ENCODE measurements at places on chromosomes 2 and 18.

GRCh38 chr2:132790207-132790785, 120.3 kb upstream of the LYPD1 start:
- DNase-seq, result no peak

- DNase-seq, result no peak
These were observed 678.0 kb downstream of the ZEB2 start for GRCh38 chr2:143841935-143842334.

GRCh38 chr2:232126301-232127099, 165.0 kb downstream of the DIS3L2 start:
- DNase-seq, result no peak

DNA sequence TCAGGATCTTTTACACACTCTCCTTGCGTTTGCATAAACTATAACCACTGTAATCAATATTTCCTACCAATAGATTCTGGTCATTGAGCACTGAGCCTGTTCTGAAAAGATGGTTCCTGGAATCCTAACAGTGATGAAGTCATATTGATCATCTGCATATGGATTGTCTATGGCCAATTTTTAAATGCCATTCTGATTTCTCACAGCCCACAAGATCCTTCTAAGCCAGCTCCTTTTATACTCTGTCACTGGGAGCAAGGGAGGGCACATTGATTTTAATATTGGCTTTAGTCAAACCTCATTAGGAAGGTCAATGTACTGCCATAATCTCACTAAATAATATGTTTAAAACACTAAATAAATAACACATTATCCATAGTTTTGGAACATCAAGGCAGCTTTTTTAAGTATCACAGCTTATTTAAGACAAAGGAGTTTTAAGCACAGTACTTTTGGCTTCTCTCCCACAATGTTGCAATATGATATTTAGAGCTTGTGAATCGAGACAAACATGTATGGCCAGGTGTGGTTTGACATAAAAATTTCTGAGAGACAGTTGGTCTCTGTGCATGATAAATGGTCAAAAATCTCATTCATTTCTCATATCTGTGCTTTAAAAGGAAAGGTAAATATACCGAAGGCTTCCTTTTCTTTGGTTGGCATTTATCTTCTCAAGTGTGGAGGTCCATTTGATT, 267.3 kb downstream of the MTX2 start:
- no peak for DNase-seq

DNA sequence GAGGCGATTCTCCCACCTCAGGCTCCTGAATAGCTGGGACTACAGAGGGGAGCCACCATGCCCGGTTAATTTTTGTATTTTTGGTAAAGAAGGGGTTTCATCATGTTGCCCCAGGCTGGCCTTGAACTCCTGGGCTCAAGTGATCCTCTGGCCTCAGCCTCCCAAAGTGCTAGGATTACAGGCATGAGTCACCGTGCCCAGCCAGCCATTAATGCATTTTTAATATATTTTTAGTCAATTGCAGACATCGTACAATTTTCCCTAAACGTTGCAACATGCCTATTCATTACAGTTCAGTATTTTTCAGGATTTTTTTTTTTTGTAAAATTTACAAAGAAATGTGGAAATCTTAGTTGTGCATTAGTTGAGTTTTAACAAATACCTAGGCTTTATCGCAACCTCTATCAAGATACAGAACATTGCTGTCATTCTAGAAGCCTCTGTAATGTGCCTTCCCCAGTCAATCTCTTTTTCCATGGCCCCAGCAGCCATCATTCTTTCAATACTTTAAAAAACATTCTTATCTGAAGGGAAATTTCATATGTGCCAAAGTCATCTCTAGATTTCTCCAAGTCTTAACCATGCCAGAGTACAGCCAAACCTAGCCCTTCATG, 14.7 kb downstream of the NABP1 start:
- no peak for DNase-seq

DNA sequence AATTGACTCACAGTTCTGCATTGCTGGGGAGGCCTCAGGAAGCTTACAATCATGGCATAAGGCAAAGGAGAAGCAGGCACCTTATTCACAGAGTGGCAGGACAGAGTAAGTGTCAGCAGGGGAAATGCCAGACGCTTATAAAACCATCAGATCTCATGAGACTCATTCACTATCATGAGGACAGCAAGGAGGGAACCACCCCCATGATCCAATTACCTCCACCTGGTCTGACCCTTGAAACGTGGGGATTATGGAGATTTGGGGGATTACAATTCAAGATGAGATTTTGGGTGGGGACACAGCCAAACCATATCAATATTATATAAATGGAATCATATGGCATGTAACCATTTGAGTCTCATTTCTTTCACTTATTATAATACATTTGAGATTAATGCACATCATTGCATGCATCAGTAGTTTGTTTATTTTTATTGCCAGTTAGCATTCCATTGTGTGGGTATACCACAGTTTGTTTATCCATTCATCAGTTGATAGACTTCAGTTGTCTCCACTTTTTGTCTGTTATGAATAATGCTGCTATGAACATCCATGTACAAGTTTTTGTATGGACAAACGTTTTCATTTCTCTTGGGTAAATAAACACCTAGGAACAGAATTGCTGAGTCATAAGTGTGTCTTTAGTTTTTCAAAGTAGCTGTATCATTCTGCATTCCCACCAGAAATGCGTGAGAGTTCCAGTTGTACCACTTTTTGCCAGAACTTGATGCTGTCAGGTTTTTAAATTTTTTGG, 5.8 kb upstream of the SRBD1 start:
- DNase-seq, result no peak

DNA sequence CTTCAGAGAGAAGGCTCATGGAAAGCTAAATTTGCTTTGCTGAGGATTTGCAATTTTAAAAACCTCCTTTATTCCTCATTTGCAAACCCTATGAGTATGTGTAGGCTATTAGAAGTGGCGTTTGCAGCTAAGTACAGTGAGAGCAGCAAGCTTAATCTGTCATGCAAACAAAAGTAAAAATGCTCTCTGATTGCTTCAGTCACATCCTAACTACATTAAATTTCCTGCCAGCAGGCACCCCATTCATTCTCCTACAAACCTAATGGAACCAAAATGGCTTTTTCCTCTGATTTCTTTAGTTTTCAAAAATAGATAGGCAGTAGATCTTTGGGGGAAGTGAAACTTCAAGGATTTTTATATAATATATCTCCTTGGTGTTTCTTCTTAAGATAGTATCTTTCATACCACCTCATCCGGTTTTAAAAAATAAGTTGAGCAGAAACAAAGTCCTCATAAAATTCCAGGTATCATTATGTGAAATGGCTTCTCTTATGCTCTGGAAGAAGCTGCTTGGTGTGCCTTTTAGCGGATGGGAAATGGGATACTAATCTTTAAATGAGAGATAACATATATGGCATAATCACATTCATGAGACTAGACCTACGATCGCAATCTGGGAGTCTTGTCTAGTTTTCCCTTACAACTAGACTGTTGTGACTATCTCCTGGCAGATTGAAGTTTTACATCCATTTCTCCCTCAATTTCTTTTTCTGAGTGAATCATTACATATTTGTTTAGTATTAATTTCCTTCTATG, 49.1 kb downstream of the CLIP4 start:
- no peak for DNase-seq

DNA sequence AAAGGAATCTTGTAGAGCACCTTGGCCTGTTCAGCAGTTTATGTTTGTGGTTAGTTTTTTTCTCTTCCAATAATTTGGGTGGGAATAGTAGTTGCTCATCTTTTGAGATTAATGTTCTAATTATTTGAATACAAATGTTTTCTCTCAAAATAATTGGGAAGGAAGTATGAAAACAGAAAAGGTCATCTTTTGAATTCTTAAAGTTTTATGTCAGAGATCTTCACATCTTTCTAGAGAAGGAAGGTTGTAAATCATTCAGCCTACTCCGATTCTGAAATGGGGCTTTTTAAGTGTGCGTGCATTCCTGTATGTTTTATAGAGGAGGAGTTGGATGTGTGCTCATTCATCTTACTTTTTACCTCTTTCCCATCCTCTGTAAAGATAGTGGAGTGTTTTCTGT, 29.0 kb downstream of the GRHL1 start:
- no peak for DNase-seq

DNA sequence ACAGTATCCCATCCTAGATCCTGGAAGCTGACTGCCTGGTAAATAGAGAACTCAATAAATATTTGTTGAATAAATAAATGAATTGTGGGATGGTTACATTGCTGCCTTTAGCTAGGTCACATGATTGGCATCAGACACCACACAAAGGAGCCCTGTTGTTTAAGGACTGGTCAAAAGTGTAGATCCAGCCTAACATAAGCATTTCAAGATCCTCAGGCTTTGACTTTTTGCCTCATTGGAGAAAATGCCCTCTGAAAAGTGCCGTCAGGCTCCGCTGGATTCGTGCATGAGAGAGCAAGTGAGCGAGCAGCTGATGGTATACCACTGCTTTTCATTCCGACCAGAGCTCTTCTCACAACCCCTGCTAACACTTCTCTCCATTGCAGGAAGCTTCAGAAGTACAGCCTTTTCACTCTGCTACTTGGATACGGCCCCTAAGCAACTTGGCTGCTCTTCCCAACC, 1.3 kb upstream of the ZNF24 start:
- DNase-seq, result no peak

- peak; percentile 51 for DNase-seq
These were observed 662.6 kb upstream of the FAM98A start for GRCh38 chr2:34261701-34262100.

DNA sequence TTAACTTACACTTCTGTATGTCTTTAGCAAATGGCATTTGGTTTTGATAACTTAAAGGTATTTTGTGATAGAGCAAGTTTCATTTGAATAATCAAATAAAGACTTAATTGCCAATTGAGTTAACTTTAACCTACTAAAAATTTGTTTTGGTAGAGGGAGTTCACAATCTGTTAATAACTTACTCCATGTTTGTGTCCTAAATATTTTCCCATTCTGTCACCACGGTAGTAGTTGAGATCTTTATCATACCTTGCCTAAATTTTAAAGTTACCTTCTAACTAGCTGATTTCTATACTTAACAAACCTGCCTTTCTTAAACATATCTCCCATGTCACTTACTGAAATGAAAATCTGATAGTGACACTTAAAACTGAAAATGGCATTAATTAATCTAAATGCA, 127.1 kb downstream of the TMEFF2 start:
- DNase-seq, result no peak

DNA sequence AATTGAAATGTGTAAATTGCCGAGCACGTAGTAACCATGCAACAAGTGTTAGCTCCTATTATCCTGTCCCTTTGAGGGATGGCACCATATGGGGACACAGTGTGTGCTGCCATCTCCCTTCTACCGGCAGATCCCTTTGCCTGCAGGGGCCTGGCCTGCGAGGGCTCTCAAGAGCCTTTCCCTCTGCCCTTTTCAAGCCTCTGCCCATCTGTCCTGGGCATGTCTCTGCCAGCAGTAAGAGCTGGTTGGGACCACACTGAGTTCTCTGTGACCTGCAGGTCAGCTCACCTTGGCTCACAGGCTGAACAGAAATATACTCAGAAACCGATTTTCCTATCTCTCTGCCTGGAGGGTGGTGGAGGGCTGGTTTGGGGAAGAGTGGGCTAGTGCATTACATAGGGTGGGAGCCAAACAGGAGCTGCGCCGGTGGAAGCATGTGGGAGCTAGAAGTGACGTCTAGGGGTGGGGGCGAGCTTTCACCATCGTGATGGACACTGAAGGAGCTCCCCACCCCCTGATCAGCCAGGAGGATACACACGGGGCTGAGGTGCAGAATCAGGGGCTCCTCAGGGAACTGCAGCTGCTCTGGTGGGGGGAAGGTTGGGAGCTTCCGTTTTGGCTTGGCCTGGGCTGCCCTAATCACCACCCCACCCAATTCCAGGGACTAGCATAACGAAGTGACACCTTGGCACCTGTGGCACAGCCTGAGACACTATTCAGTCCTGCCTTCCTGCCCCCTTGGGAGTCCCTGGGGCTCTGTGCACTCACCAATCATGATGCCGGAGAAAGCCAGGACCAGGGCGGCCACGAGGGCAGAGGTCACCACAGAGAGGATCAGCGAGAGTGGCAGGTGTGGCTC, 109.7 kb downstream of the CLIP4 start:
- DNase-seq, result no peak

GRCh38 chr2:4690913-4691312, 987.5 kb downstream of the DCDC2C start:
- no peak for DNase-seq

DNA sequence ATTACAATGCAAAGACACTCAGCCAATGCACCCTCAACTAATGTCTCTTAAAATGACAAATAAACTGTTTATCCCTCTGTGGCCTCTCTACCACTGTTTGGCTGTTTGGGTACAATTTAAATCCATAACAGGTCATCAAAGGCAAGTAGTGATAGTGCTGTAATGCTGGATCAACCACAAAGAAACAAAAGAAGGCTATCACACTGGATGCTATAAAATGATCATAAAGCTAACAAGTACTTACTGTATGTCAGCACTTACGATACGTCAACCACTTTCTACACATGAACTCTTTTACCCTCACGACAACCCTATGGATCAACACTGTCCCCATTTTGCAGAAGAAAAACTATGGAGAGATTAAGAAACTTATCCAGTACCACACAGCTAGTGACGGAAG, 54.1 kb downstream of the RNU4ATAC start:
- no peak for DNase-seq

GRCh38 chr2:206274434-206275311, at the start of gene ZDBF2:
Gene ZDBF2, plus strand, starts transcription at chr2:206274663. Its CDS starts 7,187 bp downstream, at chr2:206281850.
- peak; percentile 49 for DNase-seq

DNA sequence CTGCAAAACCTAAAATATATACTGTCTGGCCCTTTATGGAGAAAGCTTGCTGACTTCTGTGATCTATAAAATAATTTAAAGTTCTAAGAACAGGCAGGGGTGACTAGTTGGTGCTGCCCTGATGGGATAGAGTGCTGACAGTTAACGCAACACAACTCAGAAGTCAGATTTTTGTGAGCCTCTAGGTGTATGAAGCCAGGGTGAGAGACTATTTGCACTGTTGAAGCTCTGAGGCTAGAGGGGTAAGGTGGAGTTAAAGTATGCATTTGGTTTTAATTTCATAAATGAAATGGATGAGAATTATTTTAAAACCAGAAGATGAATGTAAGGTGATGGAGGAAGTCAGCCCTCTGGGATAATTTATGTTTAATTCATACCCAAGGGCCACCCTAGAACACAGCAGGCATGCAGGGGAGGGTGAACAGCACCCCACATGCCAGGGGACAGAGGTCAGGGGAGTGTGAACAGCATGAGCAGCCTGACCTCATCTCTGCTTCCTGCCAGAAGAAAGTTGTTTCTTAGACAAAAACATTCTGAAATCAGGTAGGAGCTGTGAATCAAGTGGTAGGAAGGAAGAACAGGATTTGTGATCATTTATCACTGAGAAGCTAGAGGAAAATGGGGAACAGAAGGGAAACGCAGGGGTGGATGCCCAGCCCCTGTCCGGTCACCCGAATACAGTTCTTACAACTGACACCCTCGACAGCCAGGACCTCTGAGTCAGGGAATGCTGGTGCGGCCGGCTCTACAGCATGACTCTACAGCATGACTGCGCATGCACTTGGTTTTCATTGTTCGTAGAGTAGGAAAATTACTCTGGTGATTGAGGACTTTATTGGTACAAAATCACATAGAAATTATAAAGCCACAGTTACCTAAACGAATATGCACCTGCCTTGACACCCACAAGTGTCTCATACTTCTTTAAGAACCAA, 93.1 kb downstream of the MBP start:
- DNase-seq, result no peak

- no peak for DNase-seq
These were observed 911.4 kb downstream of the TRIB2 start for GRCh38 chr2:13628122-13628521.

Measured in NCI-H2171 (cell line).